ENCODE measurements at places on chromosomes 3 and 15.

- DNase-seq, result no peak
These were observed 60.2 kb downstream of the AMOTL2 start for GRCh38 chr3:134313847-134314587.

- DNase-seq, result no peak
These were observed 157.8 kb downstream of the PDCD6IP start for GRCh38 chr3:33956206-33956605.

DNA sequence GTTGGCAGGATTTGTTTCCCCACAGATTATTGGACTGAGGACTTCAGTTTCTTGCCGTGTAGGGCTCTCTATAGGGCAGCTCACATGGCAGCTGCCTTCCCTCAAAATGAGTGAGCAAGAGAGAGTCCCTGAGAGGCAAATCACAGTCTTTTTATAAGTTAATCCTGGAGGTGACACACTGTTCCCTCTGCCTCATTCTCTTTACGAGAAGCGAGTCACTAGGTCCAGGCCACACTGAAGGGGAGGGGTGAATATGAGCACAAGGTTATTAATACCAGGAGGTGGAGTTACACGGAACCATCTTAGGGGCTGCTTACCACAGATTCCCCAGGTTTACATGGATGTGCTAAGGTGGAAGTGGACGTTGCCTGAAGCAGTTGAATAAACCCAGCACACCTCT, 77.0 kb downstream of the LPP start:
- no peak for DNase-seq

- DNase-seq, result no peak
These were observed 50.5 kb downstream of the CTDSPL start for GRCh38 chr3:37912052-37912733.

GRCh38 chr15:83053151-83053550, 13.9 kb downstream of the BTBD1 start:
- DNase-seq, result no peak

- DNase-seq, result no peak
These were observed 114.7 kb downstream of the LRRC28 start for GRCh38 chr15:99366013-99366412.

DNA sequence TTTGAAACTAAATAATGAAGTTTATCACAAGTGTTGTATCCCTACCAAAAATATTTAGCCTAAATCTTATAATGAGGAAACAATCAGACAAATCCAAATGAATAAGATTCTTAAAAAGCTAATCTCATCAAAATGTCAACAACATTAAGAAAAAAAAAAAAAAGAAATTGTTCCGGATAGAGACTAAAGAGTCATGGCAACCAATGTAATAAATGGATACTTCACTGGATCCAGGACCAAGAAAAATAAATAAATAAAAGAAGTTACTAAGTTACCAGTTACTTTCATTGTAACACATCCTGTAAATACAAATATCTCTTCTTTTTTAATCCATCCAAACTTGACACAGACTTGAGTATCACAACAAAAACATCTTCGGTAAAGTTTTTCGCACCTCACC, 607 bp downstream of the MRPL47 start:
- DNase-seq, result no peak

DNA sequence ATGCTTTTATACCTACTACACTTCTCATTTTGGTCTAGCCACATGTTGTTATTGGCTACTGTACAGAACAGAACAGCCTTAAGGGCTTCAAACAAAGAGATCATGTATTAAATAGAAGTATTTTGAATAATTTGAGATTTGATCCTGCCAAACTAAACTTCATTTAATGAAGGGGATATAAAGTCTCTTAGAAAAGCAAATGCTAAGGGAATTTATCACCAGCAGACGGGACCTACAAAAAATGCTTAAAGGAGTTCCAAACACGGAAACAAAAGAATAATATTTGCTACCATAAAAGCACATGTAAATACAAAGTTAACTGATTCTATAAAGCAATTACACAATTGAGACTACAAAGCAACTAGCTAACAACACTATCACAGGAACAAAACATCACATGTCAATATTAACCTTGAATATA, 23.6 kb upstream of the FMN1 start:
- no peak for DNase-seq

- DNase-seq, result no peak
These were observed 30.3 kb downstream of the TPRA1 start for GRCh38 chr3:127560051-127560787.

GRCh38 chr15:28984421-28985315, 98.9 kb downstream of the APBA2 start:
- no peak for DNase-seq

Measured in activated naive CD4-positive, alpha-beta T cell treated with anti-CD3 and anti-CD28 coated beads, Interleukin-2, amount 10 ng/mL, durations not matched to agents 7 days and 5 days (primary cell).